Stimulated activated CD8-positive, alpha-beta memory T cell treated with anti-CD3 and anti-CD28 coated beads, Interleukin-12 subunit alpha, Interleukin-12 subunit beta, amount 100 ng/mL, for 4 hours (primary cell): ENCODE measurements at places on chromosomes 11 and 22.

- no peak for DNase-seq
Measured at GRCh38 chr22:46280999-46281623, 13.3 kb downstream of the TTC38 start.

GRCh38 chr11:3831378-3832239 is 9.2 kb downstream of the RHOG start:
- no peak for DNase-seq

- DNase-seq: peak; percentile 3
Measured at GRCh38 chr11:32052215-32052614, 38.7 kb upstream of the RCN1 start.

DNA sequence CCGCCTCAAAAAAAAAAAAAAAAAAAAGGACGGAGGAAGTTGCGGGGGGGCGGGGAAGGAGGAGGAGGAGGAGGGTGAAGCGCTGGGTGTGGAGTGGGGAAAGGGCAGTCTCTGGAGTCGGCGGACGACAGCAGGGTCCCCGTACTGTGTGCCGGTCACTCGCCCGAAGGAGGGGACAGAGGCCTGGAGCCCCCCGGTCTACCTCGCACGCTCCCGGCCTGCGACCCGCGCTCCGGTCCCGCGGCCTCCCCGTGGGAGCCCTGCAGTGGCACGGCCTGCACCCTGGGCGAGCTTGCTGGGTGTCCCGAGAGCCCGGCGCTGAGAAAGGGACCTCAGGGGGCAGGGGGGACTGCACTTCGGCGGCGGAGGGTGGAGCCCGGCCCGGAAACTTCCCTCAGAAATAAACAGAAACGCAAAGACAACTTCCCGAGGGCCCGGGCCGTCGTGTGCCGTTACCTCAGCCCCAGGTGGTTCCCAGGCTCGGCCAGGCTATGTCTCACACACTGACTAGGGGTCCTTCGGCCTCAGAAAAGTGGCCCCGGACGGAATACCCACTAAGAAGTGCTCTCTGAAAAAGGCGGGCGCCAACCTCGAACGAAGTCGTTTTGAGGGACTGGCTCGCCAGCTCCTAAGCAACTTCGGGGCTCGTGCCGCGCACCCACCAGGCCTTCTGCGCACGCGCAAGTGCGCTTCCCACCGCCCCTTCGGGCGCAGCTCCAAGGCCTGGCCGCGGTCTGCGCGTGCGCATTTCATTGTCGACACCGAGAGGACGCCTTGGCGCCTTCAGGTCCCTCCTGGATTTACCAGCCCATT is at the start of gene MAJIN:
Gene MAJIN, minus strand, starts transcription at position 688 of the 813 bp plus-strand sequence. CDS start 12,703 bp downstream, outside the sequence.
- DNase-seq: peak; percentile 73

DNA sequence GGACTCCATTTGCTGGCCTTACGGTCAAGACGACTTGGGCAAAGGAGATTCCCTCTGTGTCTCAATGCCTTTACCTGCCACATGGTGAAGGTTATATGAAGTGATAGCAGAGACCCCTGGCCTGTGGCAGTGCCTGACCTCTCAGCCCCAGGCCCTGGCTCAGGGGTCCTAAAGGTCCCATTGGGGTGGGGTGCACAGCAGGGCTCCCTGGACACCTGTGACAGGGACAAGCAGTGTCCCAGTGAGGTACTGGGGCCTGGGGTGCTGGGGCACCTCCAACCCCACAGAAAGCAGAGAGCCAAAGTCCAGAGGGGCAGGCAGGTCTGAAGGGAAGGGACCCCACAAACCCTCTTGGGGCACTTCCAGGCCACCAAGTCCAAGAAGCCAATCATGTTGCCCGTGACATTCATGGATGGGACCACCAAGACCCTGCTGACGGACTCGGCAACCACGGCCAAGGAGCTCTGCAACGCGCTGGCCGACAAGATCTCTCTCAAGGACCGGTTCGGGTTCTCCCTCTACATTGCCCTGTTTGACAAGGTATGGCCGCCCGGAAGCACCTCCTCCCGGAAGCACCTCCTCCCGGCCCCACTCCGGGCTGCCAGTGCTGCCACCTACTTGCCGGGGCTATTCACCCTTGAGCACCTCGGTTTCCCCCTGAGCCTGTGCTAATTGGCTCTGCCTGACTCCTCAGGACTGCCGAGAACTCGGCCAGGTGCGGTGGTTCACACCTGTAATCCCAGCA is 62.5 kb downstream of the MYO7A start:
- DNase-seq: no peak

- DNase-seq: no peak
Measured at GRCh38 chr11:33952805-33953204, 60.9 kb upstream of the LMO2 start.

DNA sequence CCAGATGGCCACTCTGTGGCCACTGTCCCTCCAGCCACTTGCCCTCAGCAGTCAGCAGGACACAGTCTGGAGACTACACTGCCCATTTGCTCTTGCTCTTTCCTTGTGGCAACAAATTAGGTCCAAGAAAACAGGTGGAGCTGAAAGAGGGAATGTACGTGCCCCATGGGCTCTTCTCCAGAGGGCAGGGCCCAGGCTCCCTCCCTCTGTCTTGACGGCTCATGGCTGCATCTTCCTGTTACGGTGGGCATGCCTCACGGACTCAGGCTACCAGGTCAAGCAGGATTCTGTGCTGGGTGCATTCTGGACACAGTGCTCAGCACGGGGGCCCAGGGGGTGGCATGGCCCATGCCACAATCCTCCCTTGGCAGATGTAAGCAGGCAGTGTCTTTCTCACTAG is 71.3 kb downstream of the MED15 start:
- no peak for DNase-seq

DNA sequence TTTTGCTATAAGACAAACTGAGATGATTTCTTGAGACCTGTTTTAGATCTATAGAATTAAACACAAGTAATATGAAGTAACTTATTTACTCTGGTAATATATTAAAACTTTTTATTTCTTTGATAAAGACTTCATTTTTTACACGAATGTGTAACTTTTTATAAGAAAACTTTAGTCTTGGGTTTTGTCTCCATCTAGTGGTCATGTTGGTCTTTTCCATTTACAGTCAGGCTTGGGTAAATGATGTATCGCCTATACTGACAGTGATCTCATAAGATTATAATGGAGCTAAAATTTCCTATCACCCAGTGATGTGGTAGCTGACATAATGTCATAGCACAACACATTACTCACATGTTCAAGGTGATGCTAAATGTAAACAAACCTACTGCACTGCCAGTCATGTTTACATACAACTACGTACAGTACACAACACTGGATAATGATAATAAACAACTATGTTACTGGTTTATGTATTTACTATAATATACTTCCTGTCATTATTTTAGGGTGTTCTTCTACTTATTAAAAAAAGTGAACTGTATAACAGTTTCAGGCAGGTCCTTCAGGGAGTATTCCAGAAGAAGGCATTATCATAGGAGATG is 7.5 kb upstream of the C11orf97 start:
- no peak for DNase-seq

- no peak for DNase-seq
Measured at GRCh38 chr11:81634483-81634882, 1099.2 kb downstream of the FAM181B start.

- DNase-seq: no peak
Measured at GRCh38 chr11:116786966-116787365, 857 bp downstream of the ZPR1 start.

DNA sequence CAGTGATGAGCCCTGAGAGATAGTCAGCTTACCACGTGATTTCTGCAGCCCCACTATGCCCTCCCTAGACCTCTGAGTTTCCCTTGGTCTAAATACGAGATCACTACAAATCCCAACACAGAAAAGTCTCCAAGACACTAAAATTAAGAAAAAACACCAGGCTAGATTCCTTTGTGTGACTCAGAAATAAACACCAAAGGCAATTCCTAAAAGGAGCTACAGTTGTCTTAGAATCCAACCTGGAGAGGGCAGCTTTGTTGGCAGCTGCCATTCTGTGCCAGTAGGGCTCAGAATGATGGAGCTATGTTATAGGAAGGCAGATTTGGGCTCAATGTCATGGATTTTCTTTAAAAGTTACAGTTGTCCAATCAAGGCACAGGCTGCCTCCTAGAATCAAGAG is 37.1 kb upstream of the HMGXB4 start:
- no peak for DNase-seq

DNA sequence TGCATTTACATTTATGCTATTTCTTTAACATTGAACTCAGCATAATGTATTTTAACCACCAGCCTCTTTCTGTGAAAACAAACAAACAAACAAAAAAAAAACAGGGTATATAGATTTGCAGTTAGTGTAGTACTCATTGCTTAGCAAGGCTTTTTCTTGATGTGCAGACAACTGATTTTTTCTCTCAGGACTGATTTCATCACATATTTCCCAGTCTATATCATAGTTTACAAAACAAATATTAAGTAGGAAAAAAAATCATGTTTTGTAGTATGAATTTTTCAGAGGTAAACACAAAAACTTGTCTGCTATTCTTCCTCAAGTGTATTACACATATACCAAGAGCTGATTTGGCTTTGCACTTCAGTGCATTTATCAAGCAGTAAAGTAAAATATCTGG is 123.0 kb downstream of the PDE3B start:
- no peak for DNase-seq

- no peak for DNase-seq
Measured at GRCh38 chr11:29750392-29750791, 266.4 kb downstream of the KCNA4 start.

DNA sequence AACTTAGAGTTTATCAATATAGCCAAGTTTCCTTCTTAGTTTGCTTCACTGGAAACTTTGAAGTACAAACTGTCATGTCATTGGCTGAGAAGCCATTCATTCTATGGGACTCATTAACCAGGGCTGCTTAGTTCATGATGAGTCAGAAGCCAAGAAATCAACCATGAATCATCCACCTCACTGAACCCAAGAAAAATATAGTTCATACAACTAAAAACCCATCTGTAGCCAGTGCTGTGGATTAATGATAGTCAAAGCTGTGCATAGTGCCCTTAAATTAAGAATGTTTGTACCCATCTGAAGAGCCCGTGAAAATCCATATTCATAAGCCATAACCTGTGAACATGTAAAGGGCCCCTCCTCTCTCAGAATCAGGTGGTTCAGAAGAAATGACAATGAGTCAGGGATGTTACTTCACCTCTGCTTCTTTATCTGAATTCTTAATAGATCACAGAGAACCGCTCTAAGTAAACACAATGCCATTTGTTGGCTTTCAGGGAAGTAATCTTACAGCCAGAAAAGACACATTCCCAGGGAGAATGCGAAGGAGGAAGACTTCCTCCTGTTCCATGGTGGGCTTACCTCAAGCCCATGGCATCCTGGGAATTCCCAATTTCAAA is 25.4 kb downstream of the MMP20 start:
- no peak for DNase-seq

DNA sequence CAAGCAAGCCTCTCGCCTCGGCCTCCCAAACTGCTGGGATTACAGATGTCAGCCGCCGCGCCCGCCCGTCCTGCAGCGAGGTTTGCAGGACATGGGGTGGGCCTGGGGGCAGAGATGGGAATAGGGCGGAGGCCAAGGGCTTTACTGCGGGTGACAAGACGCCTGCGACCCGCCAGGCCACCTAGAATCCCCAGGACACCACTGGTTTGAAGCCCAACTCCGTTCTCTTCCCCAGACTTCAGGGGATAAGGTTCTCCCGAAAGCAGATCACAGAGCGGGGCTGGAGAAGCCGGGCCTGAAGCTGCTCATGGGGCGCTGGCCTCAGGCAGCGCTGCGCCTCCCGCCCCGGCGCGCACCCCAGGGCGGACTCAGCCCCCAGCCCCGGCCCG is 354 bp downstream of the POLR2L start:
- DNase-seq: no peak

DNA sequence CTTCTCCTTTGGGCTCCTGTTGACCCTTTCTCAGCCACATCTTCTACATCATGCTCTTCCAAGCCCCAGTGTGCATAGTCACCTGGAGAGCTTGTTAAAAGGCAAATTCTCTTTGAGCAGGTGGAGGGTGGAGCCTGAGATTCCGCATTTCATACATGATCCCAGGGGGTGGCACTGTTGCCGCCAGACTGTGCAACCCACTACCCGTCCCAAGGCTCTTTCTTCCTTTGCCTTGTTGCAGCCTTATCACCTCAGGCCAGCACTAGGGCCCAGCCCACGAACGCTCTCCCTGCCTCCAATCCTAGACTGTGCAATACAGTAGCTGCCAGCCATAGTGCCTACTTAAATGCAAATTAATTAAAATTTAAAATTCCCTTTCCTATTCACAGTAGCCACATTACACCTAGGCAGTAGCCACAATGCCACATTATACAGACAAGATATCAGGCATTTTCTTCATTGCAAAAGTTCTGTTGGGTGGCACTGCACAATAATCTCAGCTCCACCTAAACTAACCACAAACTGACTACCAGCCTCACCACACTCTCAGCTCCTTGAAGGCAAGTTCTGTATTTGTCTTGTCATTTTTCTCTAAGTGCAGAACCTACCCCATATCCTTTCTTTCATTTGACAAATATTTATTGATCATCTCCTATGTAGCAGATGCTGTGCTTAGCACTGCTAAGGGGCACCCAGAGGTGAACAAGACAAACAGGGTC is 4.6 kb upstream of the KCNJ5 start:
- DNase-seq: no peak

DNA sequence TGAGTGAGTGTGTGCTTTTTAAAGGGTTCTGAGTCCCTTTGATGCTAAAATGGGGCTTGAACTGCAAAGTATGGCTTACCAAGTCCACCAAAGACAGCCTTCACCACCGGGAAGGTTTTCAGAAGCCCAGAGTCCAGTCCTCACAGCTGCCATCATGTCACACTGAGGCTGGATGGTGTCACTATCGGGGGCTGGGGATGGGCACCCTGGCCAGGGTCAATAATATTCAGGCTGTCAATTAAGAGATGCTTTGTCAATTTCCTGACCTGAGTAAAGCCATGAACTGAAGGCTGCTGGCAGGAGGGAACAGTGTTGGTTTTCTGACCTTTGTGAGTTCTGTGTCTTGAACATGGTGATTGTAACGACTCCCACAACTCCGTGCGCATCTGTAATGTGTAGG is 373.0 kb upstream of the B3GAT1 start:
- no peak for DNase-seq

GRCh38 chr11:105027678-105028077 is 4.7 kb upstream of the CASP5 start:
- no peak for DNase-seq

DNA sequence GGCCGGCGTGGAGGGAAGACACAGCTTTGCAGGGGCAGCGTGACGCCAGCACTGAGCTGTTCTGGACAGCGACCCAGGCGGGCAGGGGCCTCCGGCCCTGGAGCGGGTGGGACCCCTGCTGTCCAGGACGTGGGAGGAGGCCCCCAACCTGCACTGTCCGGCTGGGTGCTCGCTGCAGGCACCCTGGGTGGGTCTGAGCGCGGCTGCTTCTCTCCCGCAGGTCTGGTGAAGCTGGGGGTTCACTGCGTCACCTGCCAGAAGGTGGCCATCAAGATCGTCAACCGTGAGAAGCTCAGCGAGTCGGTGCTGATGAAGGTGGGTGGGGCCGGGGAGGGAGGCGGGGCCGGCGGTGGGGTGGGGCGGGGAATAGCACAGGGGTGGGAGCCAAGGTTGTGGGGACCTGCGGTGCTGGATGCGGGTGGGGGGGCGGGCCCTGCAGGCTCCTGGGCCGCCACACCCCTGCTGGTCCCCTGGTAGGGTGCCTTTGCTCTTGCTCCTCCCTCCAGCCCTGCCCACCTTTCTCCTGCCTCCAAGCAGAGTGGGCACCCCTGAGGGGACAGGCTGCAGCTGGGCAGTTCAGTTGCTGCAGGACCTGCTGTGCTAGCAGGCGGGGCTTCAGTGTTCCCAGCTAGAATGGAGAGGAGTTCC is 46.2 kb downstream of the BRSK2 start:
- DNase-seq: no peak
